Activated T-helper 17 cell treated with anti-CD3 and anti-CD28 coated beads, Interleukin-2, amount 50 U/mL, for 72 hours (primary cell): ENCODE measurements at places on chromosomes 13 and 19. TPM values are rescaled to one million over a fixed set of nuclear protein-coding genes. Genes with fewer than 3 reads are reported as not detected.

The MED25 gene
- total RNA-seq = 56.1 TPM

The CRB3 gene
- total RNA-seq = not detected

The CYP4F2 gene
- not detected for total RNA-seq

DNA sequence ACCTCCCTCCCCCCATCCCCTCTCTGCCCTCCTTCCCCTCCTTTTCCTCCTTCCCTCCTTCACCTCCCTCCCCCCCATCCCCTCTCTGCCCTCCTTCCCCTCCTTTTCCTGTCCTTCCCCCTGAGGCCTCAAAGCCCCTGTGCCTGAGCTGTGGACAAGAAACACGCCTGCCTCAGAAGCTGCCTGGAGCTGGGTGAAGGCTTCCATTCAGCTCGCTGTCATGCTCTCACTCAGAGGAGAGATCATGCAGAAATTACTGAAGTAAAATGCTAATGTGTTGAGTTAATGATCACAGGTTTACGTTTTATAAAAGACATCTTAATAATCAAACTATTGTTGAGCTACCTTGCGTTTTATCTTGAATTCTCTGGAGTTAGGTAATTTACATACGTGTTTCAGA lies 114.5 kb downstream of the ATP11A start:
- H3K27ac ChIP-seq = no peak overlapping the region
- H3K36me3 ChIP-seq = peaks cover 33% of the 10 kb centered on the region
- H3K4me1 ChIP-seq = peaks cover 7% of the 10 kb centered on the region
- no peaks in the 10 kb centered on the region for H3K27me3 ChIP-seq

GRCh38 chr19:5585461-5586299 lies 17.9 kb upstream of the TINCR start:
- H3K36me3 ChIP-seq = peaks cover 55% of the 10 kb centered on the region
- H3K4me3 ChIP-seq = peak overlapping the region; percentile 72
- peaks cover 9% of the 10 kb centered on the region for H3K4me1 ChIP-seq
- ATAC-seq = peak; percentile 67
- H3K27ac ChIP-seq = peak overlapping the region; percentile 87

DNA sequence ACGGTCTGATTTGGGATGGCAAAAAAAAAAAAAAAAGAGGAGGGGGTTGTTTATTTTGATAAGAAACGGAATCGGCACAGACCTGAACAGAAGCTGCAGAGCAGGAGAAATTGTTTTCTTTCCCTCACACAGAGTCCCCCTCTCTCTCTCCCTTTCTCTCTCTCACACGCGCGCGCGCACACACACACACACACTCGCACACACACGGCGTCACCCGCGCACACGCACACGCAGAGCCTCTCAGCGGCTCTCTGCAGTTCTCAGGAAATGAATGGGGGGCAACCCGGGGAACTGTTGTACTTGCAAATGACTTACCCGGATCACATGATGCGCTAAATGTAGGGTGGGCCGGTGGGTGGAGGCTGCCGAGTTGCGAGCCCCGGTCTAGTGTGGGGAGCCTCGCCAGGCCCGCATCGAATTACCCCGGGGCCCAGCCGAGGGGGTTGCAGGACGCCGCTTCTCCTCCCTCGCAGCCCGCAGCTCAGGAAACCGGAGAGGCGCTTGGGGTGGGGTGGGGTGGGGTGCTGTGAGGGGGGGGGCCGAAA lies 475 bp downstream of the KLF12 start:
- ATAC-seq = peak; percentile 37
- H3K4me1 ChIP-seq = peaks cover 6% of the 10 kb centered on the region
- H3K4me3 ChIP-seq = no peak overlapping the region
- no peaks in the 10 kb centered on the region for H3K27me3 ChIP-seq

DNA sequence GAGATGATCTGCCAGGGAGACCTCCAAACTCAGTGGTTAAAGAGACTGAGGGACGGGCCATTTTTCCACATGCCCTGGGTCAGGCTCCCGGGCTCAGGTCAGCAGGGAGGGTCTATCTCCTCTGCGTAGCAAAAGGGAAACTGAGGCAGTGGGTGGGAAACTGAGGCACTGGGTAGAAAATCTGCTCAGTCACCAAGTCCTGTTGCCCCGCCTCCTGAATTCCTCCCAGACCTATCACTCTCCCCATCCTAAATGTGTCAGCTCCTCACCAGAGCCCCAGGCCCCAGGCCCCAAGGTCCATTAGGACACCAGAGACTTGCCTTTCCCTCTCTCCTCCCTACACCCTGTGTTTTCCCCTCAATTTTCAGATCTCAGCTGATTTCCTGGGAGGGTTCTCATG lies 2.4 kb downstream of the CD320 start:
- peak overlapping the region; percentile 87 for H3K27ac ChIP-seq
- H3K27me3 ChIP-seq = no peaks in the 10 kb centered on the region
- peaks cover 6% of the 10 kb centered on the region for H3K4me1 ChIP-seq

DNA sequence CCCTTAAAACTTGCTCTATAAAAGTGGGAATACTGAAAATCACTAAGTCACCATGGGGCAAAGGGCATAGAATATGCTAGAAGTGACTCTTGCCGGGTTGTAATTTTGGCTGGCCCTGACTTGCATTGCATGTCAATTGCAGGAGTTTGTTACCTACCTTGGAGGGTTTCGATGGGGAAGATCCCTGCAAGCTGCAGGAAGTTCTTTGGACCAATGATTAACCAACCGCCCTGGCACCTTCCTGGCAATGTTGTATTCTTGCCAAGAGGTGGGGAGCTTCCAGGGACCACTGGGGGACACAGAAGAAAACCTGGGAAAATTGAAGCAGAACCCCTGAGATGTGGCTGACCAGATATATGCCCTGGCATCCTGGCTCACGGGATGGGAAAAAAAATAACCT lies 235.8 kb downstream of the B3GLCT start:
- H3K4me3 ChIP-seq = no peak overlapping the region
- no peak overlapping the region for H3K27ac ChIP-seq
- H3K4me1 ChIP-seq = no peaks in the 10 kb centered on the region
- H3K27me3 ChIP-seq = peaks cover 18% of the 10 kb centered on the region
- no peaks in the 10 kb centered on the region for H3K36me3 ChIP-seq

The KIR3DL2 gene
- 0.85 TPM for total RNA-seq

The PSG6 gene
- total RNA-seq = not detected

GRCh38 chr13:73593199-73593765 lies 534.5 kb downstream of the KLF5 start:
- H3K27ac ChIP-seq = no peak overlapping the region
- no peak for ATAC-seq
- H3K4me1 ChIP-seq = peaks cover 6% of the 10 kb centered on the region
- no peaks in the 10 kb centered on the region for H3K27me3 ChIP-seq
- H3K36me3 ChIP-seq = no peaks in the 10 kb centered on the region

DNA sequence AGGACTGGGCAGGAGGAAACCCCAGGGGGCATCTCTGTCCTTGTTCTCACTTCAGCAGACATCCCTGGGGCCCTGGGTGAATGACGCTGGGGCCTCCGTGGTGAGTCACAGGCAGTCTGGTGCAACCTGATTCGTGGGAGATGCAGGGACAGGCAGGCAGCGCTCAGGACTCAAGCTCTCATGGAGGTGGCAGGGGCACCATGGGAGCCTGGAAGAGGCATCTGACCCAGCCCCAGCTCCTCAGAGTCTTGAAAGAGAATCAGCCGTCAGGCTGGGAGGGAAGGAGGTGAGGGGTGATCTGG lies 14.0 kb upstream of the PTOV1 start:
- no peak for ATAC-seq
- peaks cover 5% of the 10 kb centered on the region for H3K4me1 ChIP-seq
- no peaks in the 10 kb centered on the region for H3K27me3 ChIP-seq

The LYL1 gene
- 1.6 TPM for total RNA-seq

The NANOS3 gene
- 1.2 TPM for total RNA-seq

GRCh38 chr19:7602935-7603497 lies 7.4 kb downstream of the CAMSAP3 start:
- H3K4me3 ChIP-seq = no peak overlapping the region
- ATAC-seq = no peak
- H3K27ac ChIP-seq = no peak overlapping the region
- H3K4me1 ChIP-seq = peaks cover 9% of the 10 kb centered on the region
- H3K36me3 ChIP-seq = peaks cover 12% of the 10 kb centered on the region

DNA sequence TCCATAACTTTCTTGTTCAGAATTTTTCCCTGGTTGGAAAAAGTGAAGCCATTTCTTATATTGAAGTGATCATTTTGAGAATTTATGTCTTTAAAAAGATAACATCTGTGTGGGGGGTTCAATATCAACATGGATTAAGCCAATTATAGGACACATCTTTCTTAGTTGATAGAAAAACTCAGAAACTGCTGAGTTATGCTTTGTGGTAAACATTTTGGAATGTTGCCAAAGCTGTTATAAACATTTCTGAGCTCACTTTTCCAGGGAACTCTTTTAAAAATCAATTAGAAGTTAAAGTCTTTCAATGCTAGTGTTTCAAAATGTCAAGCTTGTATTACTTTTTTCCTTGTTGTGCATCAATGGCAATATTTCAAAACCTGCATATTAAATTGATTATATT lies 248.8 kb downstream of the DACH1 start:
- ATAC-seq = no peak
- no peaks in the 10 kb centered on the region for H3K27me3 ChIP-seq
- H3K27ac ChIP-seq = no peak overlapping the region
- no peak overlapping the region for H3K4me3 ChIP-seq
- H3K36me3 ChIP-seq = no peaks in the 10 kb centered on the region

The CCDC70 gene
- total RNA-seq = 0.24 TPM

DNA sequence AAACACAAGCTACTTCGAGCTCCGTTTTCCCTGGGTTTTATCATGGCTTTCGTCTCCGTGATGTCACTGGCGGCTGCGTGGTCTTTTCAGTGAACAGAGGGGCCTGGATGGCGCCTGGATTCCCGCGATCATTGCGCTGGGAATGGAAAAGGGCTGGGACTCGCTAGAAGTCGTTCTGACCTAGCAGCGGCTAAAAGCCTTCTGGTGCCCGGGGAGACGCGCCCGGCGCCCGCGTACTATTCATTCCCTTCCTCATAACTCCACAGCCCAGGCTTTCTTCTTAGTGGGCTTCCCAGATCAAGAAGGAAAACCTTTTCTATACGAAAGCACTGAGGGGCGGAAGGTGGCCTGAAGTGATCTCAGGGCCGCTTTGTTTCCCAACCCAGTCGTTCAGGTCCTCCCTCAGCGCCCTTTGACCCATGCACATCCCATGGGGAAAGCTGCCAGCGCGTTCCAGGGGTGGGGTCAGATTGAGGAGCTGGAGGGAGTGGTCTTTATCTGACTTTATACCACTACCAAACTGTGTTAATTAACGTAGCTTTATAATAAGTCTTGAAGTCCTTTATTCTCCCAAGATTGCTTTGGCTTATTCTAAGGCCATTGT lies 96.6 kb downstream of the ELF1 start:
- peak overlapping the region; percentile 99 for H3K27ac ChIP-seq
- peak overlapping the region; percentile 99 for H3K4me3 ChIP-seq
- no peaks in the 10 kb centered on the region for H3K36me3 ChIP-seq

DNA sequence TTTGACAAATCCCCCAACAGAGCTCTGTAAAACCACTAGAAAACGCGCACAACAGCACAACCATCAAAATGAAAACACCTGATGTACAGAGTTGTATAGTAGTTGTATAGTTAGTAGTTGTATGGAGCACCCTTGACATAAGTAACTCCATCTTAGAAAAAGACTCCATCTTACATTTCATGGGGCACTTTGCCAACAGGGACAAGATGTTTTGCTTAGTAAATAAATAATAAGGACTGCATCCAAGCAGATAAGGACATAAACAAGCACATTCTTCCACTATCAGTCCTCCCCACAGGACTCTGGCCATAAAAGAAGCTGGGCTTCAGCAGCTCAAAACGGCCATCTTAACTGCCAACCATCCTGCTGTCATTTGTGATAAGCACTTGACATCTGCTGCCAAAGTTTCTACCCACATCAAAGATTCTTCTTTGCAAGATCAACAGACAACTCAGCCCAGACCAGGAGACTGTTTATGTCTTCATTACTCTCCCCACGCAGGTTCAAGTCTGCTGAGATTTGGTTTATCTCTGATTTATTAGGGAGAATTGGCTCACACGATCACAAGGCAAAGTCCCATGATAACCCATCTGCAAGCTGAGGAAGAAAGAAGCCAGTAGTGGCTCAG lies 20.7 kb upstream of the ZNF331 start:
- no peak overlapping the region for H3K27ac ChIP-seq
- H3K4me1 ChIP-seq = peaks cover 12% of the 10 kb centered on the region
- ATAC-seq = no peak
- H3K36me3 ChIP-seq = peaks cover 4% of the 10 kb centered on the region
- H3K27me3 ChIP-seq = no peaks in the 10 kb centered on the region
- no peak overlapping the region for H3K4me3 ChIP-seq

- H3K36me3 ChIP-seq = no peaks in the 10 kb centered on the region
- no peak overlapping the region for H3K4me3 ChIP-seq
- H3K4me1 ChIP-seq = no peaks in the 10 kb centered on the region
- no peak for ATAC-seq
Observed at GRCh38 chr13:113413898-113414282, 39.4 kb downstream of the ADPRHL1 start.

DNA sequence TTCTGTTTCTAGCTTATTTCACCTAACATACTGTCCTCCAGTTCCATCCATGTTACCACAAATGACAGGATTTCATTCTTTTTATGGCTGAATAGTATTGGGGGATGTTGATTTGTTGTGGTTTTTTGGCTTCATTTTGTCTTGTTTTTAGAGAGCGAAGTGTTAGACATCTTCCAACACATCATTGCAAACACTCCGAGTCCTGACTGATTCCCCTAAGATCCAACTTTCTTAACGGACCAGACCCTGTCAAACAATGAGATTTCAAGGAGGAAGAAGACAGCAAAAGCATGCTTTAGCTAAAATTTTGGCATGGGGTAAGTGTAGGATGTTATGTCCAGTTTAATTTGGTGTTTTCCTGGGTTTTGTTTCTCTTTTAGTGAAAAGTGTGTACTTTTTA lies 3.8 kb upstream of the CASP14 start:
- H3K4me1 ChIP-seq = no peaks in the 10 kb centered on the region
- no peak for ATAC-seq
- no peak overlapping the region for H3K27ac ChIP-seq
- no peaks in the 10 kb centered on the region for H3K36me3 ChIP-seq
- H3K4me3 ChIP-seq = no peak overlapping the region
- peaks cover 32% of the 10 kb centered on the region for H3K27me3 ChIP-seq

The HTR2A gene
- not detected for total RNA-seq

GRCh38 chr13:114068656-114069318 lies 63.6 kb downstream of the RASA3 start:
- peaks cover 74% of the 10 kb centered on the region for H3K36me3 ChIP-seq
- peaks cover 42% of the 10 kb centered on the region for H3K4me1 ChIP-seq
- peak overlapping the region; percentile 90 for H3K4me3 ChIP-seq
- H3K27ac ChIP-seq = peak overlapping the region; percentile 94
- no peak for ATAC-seq

The GRK1 gene
- total RNA-seq = 0.09 TPM
